ENCODE measurements at places on chromosomes 16 and 17.

DNA sequence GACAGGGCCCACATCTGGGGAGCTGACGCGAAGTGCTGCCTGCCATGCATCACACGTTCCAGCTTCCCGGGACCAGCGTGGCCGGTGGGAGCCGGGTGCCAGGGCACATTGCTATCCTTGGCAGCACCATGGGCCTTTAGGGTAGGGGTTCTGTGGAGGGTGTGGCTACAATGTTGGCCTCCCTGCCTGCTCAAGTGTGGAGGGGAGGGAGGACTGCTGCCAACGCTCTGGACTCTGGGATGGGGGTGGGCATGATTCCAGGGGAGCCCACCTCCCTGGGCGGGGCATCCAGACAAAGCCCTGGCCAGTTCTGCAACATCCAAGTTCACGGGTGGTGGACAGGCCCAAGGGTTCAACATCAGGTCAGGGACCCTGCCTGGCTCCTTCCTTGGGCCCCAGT lies 13.9 kb downstream of the GRB7 start:
- no peak for DNase-seq

- no peak for DNase-seq
Observed at GRCh38 chr17:69820876-69821473, 254.1 kb upstream of the KCNJ16 start.

GRCh38 chr16:14486520-14487303 lies 143.3 kb downstream of the PARN start:
- DNase-seq = no peak

DNA sequence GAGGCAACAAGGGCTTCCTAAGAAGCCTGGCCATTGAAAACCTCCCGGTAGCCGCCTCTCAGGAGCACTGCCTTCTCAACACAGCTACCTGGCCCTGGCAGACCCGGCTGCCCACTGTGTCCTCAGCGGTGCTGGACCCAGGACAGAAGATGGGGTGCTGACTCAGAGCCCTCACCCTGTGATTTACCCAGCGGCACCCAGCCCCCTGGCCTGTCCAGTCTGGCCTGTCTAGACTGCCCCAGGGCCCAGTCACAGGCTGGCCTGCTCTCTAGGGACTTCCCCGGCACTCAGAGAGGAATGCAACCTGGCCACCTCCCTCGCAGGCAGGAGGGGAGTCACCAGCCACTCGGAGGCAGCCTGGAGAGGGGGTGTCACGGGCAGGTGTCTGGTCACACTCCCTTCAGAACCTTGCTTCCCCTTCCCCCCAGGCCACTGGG lies 20.1 kb downstream of the PIEZO1 start:
- no peak for DNase-seq

- DNase-seq = no peak
Observed at GRCh38 chr17:77456951-77457548, 316.3 kb downstream of the SEC14L1 start.

GRCh38 chr17:42422958-42423712 lies at the start of gene CAVIN1:
Gene CAVIN1, minus strand, starts transcription at chr17:42423256. Its CDS starts 159 bp downstream, at chr17:42423097.
- no peak for DNase-seq

DNA sequence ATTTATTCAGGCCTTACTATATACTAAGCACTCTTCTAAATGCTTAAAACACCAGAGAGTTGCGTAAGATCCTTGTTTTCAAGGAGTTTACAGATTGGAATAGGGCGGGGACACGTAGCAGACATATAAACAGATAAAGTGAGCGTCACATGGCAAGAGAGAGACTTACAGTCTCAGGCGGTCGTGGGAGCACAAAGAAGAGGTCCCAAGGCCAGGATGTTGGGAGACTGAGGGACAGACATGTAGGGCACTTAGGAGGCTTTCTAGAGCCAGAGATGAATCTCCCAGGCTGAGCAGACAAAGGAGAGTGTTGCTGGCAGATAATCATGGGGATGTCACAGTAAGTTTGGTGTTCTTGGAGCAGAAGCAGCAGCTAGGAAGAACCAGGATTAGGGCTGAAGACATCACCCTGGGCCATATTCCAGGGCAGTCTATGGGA lies 119.1 kb upstream of the ANKFN1 start:
- DNase-seq = no peak

- DNase-seq = no peak
Observed at GRCh38 chr17:79153367-79154130, 78.9 kb downstream of the ENGASE start.

GRCh38 chr17:10600571-10600970 lies 51.1 kb upstream of the MYH2 start:
- no peak for DNase-seq

DNA sequence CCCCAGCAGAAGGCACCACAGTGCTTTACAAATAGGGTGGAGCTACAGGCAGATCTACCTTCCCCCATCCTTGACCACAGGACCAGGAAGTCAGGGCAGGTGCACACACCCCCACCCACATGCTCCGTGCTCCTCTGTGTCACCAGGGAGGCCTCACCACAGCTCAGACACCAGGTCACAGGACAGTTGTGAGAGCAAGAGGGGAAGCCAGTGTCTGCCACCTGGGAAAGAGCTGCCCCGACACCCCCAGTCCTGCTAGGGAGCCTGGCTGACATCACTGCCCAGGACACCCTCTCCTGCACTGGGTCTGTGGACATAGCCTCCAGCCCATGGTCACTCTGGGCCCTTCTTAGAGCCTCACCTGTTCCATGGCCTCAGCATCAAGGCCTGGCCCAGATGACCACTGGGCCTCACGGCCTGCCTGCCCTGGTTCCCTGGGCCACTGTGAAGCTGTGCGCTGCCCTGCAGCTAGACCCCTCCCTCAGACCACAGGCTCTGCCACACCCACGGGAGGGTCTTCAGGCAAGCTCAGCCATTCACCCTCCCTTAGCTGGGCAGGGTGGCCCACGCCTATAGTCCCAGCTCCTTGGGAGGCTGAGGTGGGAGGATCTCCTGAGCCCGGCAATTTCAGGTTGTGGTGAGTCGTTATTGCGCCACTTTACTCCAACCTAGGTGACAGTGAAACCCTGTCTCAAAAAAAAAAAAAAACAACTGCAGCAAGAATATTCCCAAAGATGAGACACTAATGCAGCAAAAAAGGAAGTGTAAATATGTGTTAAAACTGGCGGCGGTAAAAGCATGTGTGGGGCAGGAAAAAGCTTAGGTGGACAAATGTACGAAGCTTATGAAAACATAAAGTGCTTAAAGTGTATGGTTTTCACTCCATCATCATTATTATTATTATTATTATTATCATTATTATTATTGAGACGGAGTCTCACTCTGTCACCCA lies 14.2 kb downstream of the POLR3K start:
- DNase-seq = peak; percentile 22

DNA sequence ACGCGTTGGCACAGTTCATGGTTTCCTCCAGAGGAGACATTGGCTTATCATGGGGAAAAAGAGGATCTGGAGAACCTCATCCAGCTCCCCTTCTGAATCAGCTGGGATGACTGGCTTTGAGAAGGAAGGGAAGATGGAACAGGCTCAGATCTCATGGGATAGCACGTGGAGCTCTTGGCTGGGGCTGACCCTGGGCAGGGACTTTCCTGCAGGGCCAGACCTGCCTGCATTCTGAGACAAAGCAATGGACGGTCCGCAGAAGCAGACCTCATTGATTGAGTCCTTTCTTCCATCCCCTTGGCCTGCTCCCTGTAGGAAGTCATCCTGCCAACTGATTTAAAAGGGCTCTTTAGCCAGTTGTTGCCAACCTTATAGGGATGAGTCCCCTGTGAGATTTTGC lies 26.2 kb downstream of the PLCD3 start:
- DNase-seq = no peak

- DNase-seq = no peak
Observed at GRCh38 chr17:57125866-57126265, 40.8 kb downstream of the AKAP1 start.

GRCh38 chr16:10966129-10966528 lies 21.8 kb downstream of the CLEC16A start:
- DNase-seq = no peak

GRCh38 chr17:81058263-81058871 lies 23.4 kb downstream of the BAIAP2 start:
- no peak for DNase-seq

DNA sequence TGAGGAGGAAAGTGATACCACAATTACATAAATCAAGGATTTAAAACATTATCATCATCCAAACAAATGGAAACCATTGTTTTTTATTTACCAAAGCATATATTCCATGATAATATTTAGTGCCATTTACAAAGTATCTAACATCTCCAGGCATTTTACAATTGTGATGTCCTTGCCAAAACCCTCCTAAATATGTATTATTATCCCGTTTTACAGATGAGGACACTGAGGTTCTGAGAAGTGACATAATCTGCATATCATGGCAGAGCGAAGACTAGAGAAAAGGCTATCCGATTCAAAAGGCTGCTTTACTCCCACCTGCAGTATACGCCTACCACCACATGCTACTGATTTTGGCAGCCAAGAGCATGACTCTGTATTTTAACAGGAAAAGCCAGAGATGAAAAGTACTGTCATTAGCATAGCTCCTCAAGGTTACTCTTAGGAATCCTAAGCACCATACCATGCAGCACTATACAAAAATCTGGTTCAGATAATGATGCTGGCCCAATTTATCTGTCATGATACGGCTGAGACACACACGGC lies 301.4 kb downstream of the CA10 start:
- no peak for DNase-seq

DNA sequence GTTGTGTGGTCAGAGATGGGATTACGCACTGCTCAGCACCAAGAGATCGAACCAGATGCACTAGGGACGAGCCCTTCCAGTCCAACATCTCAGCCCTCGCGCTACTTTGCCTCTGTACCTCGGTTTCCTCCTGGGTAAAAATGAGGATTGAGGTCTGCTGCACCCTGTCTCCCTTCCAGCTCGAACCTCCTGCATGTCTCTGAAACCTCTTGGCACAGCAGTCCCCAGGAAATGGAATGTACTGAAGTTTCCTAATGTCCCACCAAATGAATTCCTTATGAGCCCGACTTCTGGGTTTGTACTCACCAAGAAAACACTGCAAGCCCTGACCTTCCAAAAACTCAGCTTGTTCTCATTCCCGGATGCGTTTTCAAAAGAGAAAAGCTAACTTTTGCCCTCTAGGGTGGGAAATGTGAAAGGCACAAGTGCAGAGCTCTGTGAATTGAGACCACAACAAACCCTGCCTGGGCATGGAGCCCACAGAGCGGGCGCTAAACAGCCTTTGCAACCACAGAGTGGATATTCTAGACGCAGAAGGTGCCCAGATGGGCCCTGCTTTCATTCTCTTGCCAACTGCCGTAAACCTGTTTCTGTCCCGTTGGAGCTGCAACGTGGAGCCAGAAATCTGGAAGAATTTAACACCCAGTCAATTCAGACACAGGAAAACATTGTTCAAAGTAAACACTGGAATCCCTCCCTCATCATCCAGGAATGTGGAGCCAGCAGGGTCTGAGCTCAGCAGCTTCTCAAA lies 10.3 kb downstream of the CDRT4 start:
- DNase-seq = no peak
